Cortex of kidney (tissue), 1 donor: ENCODE measurements at places on chromosomes 3 and 15.

- no peak for DNase-seq
Measured at GRCh38 chr3:119235151-119235550, 5.5 kb downstream of the B4GALT4 start.

DNA sequence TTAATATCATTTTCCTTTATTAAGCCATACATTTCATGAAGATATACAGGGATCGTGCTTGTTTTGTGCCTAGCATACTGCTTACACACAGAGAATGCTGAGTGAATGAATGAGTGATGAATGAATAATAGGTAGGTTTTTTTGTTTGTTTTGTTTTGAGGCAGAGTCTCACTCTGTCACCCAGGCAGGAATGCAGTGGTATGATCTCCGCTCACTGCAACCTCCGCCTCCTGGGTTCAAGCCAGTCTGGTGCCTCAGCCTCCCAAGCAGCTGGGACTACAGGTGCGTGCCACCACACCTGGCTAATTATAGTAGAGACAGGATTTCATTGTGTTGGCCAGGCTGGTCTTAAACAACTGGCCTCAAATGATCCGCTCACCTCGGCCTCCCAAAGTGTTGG is 400.0 kb downstream of the ROBO1 start:
- DNase-seq = no peak

DNA sequence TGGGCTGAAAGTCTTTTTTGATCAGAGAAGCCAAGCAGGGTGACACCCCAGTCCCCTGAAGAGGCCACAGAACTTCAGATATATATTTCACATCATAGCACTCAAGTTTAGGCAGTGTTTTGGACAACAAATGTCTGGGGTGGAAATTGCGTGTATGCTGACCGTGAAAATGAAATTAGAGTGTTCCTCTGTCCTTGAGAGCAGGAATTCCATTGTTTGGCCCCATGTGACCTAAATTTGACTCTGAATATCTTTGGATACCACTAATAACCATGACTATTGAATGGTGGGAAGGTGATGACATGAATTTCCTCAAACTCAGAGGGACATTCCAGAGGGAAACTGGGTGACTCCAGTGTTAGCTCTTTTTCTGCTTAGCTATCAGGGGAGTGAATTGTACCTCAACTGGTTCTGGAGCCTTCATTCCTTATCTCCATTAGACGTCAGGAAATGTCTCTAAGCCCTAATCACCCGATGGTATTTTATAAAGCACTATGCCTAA is 263.5 kb upstream of the RASGRP1 start:
- DNase-seq = no peak

DNA sequence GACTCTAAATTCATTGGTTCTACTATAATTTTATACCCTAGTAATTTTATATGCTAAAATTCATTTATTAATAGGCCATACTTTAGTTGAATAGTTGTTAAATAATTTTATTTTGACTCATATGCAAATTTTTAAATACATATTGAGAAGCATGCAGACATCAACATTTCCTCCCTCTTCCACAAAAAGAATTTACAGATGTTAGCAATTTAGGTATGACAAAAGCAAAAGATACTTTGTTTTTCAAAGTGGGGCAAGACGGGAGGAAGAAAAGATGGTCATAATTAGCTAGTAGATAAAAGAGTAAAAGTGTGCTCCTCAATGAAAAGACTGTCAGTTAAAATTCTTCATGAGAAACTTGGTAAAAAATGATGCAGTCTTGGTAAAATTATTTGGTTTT is 148.9 kb upstream of the TSPAN3 start:
- no peak for DNase-seq

DNA sequence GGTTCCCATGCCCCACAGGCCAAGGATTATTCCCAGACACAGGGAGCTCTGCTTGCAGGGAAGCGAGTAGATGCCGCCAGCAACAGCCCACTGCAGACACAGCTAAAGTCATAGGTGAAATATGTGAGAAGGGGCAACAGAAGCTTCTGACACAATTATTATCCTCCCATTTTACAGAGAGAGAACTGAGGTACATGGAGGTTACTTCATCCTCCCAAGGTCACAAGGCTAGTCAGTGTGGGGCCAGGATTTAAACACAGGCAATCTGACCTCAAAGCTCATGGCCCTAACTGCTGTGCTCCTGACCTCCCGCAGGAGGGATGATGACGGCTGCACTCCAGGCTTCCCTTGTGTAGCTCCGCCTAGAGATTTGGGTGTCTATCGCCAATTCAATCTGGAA is 15.7 kb upstream of the FSIP1 start:
- no peak for DNase-seq

DNA sequence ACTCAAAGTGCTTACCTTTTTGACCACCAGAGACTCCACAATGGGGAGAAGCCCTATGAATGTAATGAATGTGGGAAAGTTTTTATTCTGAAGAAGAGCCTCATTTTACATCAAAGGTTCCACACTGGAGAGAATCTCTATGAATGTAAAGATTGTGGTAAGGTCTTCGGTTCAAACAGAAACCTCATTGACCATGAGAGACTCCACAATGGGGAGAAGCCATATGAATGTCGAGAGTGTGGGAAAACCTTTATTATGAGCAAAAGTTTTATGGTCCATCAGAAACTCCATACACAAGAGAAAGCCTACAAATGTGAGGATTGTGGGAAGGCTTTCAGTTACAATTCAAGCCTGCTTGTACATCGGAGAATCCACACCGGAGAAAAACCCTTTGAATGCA is 5.5 kb upstream of the ZNF35 start:
- no peak for DNase-seq

GRCh38 chr15:44471885-44472455 is 44.5 kb downstream of the CTDSPL2 start:
- DNase-seq = no peak

GRCh38 chr3:39254806-39255449 is 24.9 kb downstream of the CX3CR1 start:
- no peak for DNase-seq

- DNase-seq = no peak
Measured at GRCh38 chr3:24242012-24242698, 252.5 kb downstream of the THRB start.

DNA sequence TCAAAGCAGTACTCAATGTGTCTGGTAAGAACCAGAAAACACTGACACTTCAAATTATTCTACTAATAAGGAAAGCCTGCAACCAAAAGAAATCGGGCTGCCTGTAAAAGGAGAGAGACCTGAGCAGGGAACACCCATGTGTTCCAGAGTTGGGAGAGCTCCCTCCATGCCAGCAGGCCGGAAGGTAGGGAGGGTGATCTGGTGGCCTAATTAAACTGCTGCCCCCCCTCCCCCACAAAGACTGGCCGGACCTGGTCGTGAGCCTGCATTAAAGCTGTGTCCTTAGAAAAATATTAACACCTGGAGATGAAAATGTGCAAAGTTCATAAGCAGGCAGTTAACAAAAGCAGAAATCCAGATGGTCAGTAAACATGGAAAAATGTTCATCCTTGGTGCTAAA is 170.6 kb upstream of the BHLHE40 start:
- no peak for DNase-seq

DNA sequence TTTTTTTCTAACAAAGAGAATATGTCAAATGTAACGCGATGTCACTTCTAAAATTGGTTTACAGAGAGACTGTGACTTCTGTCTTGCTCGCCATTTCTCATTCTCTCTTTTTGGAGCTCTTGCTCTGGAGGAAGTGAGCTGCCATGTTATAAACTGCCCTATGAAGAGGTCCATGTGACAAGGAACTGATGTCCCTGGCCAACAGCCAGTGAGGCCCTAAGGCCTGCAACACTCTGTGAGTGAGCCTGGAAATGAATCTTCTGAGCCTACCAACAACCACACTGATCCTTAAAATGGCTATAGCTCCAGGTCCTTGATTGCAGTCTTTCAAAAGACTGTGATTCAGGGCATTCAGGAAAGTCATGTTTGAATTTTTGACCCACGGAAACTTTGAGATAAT is 49.9 kb downstream of the NMD3 start:
- DNase-seq = no peak

- DNase-seq = no peak
Measured at GRCh38 chr3:99878005-99878404, 60.3 kb downstream of the CMSS1 start.

GRCh38 chr15:70127770-70128413 is 30.2 kb upstream of the TLE3 start:
- no peak for DNase-seq

GRCh38 chr3:128068156-128068620 is 16.0 kb downstream of the SEC61A1 start:
- DNase-seq = no peak

DNA sequence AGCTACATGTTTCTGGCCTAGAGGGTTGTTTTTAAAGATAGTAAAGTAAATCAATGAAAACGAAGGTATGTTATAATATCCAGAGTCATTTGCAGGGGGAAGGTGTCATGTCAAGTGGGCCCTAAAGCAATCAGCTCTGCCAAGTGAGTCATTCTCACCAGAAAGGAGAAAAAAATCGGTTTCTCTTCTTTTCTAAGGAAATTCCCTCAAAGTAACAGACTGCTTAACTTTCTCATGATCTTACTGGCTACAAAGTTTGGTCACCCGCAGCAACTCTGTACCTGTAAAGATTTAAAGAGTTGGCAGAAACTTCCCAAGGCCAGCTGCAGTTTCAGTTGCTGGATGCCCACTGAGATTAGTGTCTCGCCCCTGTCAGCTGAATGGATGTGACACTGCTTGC is 5.5 kb upstream of the FSIP1 start:
- no peak for DNase-seq

- DNase-seq = no peak
Measured at GRCh38 chr15:77144026-77144425, 73.1 kb upstream of the TSPAN3 start.

DNA sequence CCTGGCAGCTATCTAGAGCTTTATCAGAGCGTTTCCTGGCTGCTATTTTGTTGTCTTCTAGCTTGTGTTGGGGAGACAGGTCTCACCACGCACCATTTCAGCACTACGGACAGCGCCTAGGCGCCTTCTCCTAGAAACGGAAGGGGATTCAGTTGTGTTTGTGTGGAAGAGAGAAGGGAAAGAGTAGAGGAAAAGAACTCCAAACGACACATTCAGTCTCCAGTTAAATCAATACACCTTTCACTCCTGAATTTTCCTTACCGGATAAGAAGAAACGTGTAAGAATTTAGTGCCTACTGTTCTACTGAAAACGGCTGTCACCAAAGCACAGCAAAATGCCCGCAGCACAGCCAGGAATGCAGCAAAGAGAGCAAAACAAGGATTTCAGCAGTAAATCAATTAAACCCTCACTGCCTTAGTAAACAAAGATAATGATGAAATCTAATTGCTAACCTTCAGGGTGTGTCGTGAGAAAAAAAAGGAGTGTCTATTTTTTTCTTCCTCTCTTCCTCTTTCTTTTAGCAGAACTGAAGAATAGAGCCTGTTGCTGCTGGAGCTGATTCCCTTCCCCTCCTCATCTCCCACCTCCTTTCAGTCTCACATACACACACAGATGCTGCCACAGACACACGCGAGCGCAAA is 412 bp upstream of the CTXN2 start:
- DNase-seq = no peak

- DNase-seq = no peak
Measured at GRCh38 chr15:62637574-62637897, 405.0 kb upstream of the TPM1 start.

DNA sequence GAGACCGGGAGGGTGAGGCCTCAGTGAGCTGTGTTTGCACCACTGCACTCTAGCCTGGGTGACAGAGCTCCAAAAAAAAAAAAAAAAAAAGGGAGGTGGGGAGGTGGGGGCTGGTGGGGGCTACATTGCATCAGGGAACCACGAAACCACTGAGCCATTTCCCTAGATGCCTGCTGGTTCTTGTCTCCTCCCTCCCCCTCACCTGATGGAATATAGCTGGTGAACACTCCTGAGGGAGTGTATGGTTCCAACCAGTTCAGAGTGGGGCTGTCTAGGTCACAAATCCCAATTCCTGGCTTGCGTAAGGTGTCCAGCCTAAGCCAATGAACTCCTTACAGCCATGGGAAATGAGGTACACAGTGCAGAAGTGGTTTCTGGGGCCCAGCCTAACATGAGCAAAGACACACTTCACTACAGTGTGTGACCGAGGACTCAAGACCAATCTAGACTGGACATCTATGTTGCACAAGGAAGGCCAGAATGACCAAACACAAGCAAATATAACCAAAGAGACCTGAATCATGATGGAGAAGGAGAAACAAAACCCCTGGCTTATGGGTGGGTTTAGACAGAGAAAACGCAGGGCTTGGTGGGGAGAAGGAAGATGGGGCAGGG is 39.1 kb upstream of the OSBPL11 start:
- DNase-seq = no peak

DNA sequence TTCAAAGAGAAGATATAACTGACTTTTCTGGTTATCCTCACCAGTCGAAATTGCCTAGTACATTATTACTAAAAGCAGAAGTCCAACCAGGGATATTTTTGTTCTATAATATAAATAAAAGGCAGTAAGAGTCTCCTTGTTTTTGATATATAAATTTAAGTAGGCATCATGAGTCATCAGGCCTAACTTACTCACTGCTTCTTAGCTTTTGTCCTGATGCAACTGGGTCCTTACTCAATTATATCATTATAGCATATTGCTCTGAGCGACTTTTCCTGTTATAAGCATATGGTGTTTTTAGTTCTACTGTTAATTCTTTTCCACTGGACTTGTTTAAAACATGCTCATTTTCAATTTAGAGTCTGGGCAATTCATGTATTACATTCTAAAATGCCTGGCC is 910.1 kb downstream of the MCTP2 start:
- DNase-seq = no peak

DNA sequence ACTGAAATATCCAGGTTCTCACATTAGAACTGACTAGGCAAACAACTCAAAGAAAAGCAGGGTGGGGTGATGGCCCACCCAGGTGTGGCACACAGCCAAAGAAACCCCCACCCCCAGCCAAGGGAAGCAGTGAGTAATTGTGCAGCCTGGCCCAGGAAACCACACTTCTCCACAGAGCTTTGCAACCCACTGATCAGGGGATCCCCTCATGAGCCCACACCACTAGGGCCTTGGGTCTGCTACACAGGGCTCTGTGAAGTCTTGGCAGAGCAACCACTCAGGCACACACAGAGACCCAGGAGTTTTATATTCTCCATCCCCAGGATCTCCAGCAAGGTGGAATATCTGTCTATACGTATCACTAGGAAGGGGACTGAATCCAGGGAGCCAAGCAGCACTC is 22.2 kb upstream of the TRIM42 start:
- no peak for DNase-seq

- no peak for DNase-seq
Measured at GRCh38 chr3:24370352-24371090, 124.1 kb downstream of the THRB start.

DNA sequence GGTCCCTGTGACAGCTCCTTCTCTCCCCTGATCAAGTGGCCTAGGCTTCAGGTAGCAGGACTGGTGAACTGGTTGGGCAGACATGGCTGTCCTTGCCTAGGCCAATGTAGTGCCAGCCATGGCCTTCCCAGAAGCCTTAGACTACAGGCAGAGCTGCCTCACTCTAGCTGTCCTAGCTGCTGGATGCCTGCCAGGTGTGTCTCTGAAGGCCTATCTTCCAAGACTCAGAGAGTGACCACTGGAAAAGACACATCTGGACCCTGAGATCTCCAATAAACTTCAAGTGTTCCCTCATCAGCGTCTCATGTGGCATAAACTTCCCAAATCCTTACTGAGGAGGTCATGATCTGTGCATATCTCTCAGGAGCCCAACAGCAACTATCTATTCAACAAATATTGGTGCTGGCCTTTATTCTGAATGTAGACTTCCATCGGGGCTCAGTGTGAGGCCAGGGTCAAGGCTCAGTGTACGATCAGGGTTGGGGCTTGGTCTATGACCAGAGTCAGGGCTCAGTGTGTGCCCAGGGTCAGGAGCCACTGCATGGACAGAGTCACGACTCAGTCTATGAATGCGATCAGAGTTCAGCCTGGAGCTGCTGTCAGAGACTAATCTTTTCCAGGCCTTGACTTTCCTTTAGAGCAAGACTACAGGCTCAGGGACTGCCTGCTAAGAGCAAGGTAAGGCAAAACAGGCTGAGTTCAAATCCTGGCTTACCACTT is 36.5 kb upstream of the INSYN1 start:
- DNase-seq = no peak
